ENCODE measurements at places on chromosomes 16 and 17. TPM values are rescaled to one million over a fixed set of nuclear protein-coding genes. Genes with fewer than 3 reads are reported as not detected.
A peak's percentile ranks its signal among the peaks of the same experiment; 100 is the strongest.

NUP93 gene
- 84.1 TPM for total RNA-seq

GRCh38 chr17:59842901-59843652 lies 49.7 kb downstream of the TUBD1 start:
- no peak for DNase-seq
- no peak overlapping the region for H3K4me3 ChIP-seq
- peaks cover 10% of the 10 kb centered on the region for H3K4me1 ChIP-seq
- H3K36me3 ChIP-seq, result no peaks in the 10 kb centered on the region
- no peak overlapping the region for H3K27ac ChIP-seq

DNA sequence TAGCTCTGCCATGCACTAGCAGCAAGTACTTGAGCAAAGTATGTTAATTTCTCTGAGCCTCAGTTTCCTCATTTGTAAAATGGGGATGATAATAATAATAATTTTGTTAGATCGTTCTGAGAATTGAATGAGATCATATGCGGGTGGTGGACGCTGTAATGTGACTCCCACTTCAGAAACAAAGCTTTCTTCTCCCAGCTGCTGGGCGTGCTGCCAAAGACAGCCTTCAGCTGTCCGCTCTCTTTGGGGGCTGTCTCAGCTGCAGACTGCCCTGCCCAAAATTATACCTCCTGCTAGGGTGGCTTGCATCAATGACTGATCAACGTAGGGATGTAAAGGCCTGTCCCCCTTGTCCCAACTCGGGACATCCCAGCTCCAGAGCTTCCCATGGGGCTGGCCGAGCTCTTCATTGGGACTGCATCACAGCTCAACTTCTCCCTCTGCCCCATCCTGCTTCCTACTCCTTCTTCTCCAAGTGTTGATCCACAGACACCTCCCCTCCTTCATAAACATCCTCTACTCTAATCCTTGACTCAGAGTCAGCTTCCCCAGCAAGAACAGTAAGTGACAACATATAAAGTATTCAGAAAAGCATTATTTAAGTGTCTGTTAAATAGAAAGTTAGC lies 30.7 kb upstream of the CDH5 start:
- H3K27me3 ChIP-seq, result peaks cover 10% of the 10 kb centered on the region
- no peak for DNase-seq
- peaks cover 31% of the 10 kb centered on the region for H3K36me3 ChIP-seq
- no peak overlapping the region for H3K27ac ChIP-seq

ITGB4 gene
- not detected for total RNA-seq

DNA sequence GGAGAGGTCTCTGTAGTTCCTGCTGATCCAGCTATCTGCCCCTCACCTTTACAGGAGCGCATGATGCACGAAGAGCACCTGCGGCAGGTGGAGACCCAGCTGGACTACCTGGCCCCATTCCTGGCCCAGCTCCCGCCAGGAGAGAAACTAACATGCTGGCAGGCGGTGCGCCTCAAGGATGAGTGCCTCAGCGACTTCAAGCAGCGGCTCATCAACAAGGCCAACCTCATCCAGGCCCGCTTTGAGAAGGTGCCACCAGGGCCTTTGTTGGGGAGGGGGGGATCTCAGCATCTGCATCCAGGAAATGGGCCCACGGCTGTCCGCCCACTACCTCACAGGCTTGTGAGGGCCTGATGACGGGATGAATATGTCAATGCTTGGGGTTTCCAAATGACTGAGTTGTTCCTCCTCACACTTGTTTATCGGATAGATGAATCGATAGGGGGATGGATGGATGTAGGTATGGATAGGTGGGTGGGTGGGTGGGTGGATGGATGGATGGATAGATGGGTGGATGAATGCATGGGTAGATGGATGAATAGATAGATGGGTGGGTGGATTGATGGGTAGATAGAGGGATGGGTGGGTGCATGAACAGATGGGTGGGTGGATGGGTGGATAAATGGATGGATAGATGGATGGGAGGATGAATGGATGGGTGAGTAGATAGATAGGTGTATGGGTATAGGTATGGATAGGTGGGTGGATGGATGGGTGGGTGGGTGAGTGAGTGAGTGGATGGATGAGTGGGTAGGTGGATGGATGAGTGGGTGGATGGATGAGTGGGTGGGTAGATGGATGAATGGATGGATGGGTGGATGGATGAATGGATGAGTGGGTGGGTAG lies 7.0 kb upstream of the KATNB1 start:
- H3K27me3 ChIP-seq, result peaks cover 2% of the 10 kb centered on the region
- no peak for DNase-seq
- H3K36me3 ChIP-seq, result no peaks in the 10 kb centered on the region
- no peaks in the 10 kb centered on the region for H3K4me1 ChIP-seq
- no peak overlapping the region for H3K4me3 ChIP-seq

- no peak overlapping the region for H3K27ac ChIP-seq
- no peaks in the 10 kb centered on the region for H3K4me1 ChIP-seq
- H3K27me3 ChIP-seq, result no peaks in the 10 kb centered on the region
- no peaks in the 10 kb centered on the region for H3K36me3 ChIP-seq
These were observed 72.5 kb downstream of the MAP2K6 start for GRCh38 chr17:69486779-69487637.

SLC13A2 gene
- total RNA-seq, result not detected

DNA sequence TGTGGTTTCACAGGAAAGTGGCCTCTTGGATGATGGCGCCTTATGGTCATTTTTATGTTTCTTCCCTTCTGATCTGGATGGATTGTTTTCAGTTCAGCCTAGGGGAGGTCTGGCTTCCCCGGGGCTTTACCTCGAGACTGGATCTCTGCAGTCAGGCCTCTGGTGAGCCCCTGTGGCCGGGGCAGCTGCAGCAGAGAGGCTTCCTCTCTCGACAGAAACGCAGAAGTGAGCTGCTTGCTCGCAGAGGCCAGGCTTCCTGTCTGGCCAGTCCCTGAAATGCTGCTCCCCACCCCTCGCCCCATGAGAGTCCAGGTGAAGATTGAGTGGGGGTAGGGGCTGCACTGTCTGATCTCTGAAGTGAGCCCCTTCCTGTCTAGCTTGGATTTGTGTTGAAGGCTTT lies 44.0 kb downstream of the PLCG2 start:
- DNase-seq, result peak; percentile 32
- no peaks in the 10 kb centered on the region for H3K4me1 ChIP-seq
- H3K4me3 ChIP-seq, result no peak overlapping the region

GRCh38 chr16:18782697-18783429 lies 7.3 kb downstream of the RPS15A start:
- peaks cover 17% of the 10 kb centered on the region for H3K4me1 ChIP-seq
- no peak overlapping the region for H3K4me3 ChIP-seq
- no peak for DNase-seq
- H3K27ac ChIP-seq, result no peak overlapping the region

GRCh38 chr16:69301861-69302260 lies 9.3 kb upstream of the VPS4A start:
- H3K4me3 ChIP-seq, result no peak overlapping the region
- DNase-seq, result no peak

P3H4 gene
- total RNA-seq, result 5.6 TPM

DNA sequence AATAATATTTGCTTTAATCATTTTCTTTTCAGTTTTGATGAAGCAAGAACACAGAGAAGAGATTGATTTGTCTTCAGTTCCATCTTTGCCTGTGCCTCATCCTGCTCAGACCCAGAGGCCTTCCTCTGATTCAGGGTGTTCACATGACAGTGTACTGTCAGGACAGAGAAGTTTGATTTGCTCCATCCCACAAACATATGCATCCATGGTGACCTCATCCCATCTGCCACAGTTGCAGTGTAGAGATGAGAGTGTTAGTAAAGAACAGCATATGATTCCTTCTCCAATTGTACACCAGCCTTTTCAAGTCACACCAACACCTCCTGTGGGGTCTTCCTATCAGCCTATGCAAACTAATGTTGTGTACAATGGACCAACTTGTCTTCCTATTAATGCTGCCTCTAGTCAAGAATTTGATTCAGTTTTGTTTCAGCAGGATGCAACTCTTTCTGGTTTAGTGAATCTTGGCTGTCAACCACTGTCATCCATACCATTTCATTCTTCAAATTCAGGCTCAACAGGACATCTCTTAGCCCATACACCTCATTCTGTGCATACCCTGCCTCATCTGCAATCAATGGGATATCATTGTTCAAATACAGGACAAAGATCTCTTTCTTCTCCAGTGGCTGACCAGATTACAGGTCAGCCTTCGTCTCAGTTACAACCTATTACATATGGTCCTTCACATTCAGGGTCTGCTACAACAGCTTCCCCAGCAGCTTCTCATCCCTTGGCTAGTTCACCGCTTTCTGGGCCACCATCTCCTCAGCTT lies 45.0 kb downstream of the ESRP2 start:
- peak overlapping the region; percentile 57 for H3K4me3 ChIP-seq
- H3K27me3 ChIP-seq, result no peaks in the 10 kb centered on the region
- peak; percentile 44 for DNase-seq
- H3K36me3 ChIP-seq, result peaks cover 8% of the 10 kb centered on the region

GRCh38 chr16:20347666-20348364 lies 4.7 kb downstream of the UMOD start:
- peaks cover 3% of the 10 kb centered on the region for H3K4me1 ChIP-seq
- no peaks in the 10 kb centered on the region for H3K36me3 ChIP-seq
- no peak for DNase-seq
- no peak overlapping the region for H3K27ac ChIP-seq
- peaks cover 3% of the 10 kb centered on the region for H3K27me3 ChIP-seq

KRT31 gene
- not detected for total RNA-seq

KRTAP17-1 gene
- not detected for total RNA-seq
